Endothelial cell of coronary artery (primary cell): ENCODE measurements at places on chromosomes 2 and 18. TPM values are rescaled to one million over a fixed set of nuclear protein-coding genes. Genes with fewer than 3 reads are reported as not detected.

Gene KIF3C
- total RNA-seq, result 14.8 and 17.9 TPM in 2 replicates

Gene SPEG
- total RNA-seq, result 0.63 and 4.2 TPM in 2 replicates

Gene CCDC85A
- total RNA-seq, result 11.2 and 24.1 TPM in 2 replicates

Gene FBXO48
- total RNA-seq, result 0.18 and 0.28 TPM in 2 replicates

Gene FER1L5
- total RNA-seq, result under 0.01 and 0.09 TPM in 2 replicates
